ENCODE measurements at places on chromosomes 13 and 19.

DNA sequence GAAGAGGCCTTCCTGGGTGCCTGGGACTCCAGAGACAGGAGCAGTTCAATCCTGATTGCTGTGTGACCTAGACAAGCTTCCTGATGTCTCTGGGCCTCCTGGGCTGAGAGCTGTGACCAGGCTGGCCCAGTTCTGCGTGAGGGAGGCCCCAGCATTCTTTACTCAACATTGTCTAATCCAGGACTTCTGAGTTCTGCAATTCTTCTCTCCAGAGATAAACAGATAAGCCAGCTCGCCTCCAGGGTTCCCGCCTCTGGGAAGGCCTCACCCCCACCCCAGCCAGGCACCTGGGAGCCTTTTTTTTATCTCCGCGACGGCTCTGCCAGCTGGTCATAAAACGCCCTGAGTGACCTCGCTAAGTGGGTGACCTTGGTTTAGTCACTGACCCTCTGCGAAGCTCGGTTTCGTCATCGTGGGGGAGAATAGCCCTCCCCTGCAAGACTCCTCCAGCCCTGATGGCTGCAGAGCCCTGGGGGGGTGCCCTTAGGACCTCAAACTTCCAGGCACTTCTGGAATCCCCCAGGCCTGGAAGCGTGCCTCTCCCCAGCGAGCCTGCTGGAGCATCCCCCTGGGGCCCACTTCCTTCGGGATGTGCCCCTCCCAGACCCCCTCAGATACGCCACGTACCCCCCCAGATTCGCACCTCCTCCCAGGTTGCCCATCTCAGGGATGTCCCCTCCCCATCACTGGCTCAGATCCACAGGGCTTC lies 1.9 kb downstream of the SULT2B1 start:
- no peak for DNase-seq

- DNase-seq: no peak
Observed at GRCh38 chr19:45147835-45148676, 12.7 kb downstream of the NKPD1 start.

GRCh38 chr19:51076631-51077213 lies 6.0 kb downstream of the KLK14 start:
- no peak for DNase-seq

GRCh38 chr13:112248862-112249592 lies 127.1 kb upstream of the SPACA7 start:
- DNase-seq: peak; percentile 59

DNA sequence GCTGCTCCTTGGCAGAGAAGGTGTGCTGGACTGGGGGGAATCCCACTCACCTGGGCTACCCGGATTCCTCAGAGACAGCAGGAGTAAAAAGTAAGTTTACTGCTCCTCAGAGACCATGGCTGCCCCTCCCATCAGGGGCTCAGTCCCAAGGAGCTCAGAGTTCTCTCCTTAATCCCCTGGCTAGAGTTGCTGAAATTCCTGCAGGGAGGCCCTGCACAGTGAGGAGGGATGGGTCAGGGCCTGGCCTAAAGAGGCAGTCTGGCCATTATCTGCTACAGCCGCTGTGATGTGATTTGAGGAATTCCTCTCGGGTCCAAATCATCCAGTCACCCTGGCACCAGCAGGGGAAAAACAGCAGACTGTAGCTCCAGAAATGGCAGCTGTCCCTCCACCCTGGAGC lies 502.5 kb downstream of the PCDH17 start:
- no peak for DNase-seq

DNA sequence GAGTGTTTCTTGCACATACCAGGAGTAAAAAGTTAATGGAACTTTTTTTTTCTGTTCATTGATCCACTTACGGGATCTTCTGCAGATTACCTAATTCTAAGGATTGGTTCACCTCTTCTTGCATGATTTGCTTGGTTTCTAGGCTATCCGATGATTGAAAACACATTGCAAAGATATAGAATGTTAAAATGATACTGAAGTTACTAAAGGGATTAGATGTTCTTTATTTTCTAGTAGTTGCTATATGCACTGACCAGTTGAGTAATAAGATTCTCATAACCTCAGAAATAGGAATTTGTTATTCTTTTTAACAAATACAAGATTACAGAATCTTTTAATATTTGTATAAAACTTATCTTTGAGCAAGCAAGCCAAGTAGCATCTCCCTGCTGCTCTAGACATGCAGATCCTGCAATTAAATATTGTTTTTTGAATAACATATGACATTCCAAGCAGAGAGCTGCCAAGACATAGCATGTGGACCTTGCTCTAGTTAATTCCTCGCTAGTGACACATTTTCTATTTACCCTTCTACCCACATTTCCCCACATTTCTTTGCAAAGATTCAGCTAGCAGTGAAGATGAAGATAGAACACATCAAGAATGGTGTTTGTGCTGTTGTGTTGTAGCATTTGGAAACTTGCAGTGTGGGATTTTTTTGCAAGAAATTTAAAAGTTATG lies 51.7 kb upstream of the RNF113B start:
- DNase-seq: no peak
